GM12892 (cell line): ENCODE measurements at places on chromosomes 7 and 10.

DNA sequence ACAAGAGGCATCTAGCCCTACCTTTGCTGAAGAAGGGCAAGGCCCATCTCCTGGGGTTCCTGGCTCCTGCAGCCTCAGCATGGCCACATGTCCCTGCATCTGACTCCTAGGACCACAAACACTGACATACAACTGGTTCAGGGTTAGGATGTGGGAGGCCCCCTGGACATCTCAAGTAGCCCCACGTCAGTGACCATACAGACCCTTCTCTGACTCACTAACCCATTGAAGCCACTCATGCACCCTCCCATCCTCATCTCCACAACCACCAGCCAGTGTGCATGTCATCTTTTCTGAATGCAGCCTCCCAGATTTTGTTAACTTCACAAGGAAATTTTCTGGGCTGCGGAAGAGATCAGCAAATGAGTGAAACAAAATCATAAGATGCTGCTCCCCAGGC, 18.2 kb downstream of the TMEM176B start:
- DNase-seq, result no peak

GRCh38 chr7:82594665-82595064, 151.1 kb upstream of the CACNA2D1 start:
- no peak for DNase-seq

DNA sequence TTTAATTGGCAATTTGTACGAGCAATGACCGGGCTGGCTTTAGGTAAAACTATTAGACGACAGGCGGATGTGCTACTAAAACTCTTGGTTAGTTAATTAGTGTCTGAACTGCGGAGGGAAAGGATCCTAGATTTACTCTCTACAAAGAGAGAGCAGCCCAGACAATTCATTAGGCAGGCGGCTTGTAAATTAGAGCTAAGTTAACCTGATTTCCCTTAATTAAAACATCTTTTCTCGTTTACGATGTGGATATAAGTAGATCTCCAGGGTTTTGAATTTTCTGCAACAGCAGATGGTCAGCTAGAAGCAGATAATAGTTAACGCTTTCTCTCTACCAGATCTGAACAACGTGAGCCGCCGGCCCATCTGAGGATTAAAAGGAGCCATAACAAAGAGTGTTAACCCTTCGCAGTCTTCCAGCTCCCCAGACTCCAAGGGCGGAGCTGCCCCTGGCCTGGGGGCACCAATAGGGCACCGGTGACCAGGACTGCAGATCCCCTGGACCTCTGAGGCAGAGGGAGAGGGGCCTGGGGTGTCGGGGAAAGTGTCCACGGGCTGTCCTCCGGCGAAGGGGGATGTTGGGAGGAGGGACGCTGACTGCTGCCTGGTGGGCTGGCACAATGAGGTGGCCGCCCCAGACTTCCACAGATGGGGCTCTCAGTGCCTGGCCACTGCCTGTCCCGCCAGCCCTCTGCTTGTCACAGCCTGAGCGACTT, 6.3 kb upstream of the UNCX start:
- DNase-seq, result no peak

DNA sequence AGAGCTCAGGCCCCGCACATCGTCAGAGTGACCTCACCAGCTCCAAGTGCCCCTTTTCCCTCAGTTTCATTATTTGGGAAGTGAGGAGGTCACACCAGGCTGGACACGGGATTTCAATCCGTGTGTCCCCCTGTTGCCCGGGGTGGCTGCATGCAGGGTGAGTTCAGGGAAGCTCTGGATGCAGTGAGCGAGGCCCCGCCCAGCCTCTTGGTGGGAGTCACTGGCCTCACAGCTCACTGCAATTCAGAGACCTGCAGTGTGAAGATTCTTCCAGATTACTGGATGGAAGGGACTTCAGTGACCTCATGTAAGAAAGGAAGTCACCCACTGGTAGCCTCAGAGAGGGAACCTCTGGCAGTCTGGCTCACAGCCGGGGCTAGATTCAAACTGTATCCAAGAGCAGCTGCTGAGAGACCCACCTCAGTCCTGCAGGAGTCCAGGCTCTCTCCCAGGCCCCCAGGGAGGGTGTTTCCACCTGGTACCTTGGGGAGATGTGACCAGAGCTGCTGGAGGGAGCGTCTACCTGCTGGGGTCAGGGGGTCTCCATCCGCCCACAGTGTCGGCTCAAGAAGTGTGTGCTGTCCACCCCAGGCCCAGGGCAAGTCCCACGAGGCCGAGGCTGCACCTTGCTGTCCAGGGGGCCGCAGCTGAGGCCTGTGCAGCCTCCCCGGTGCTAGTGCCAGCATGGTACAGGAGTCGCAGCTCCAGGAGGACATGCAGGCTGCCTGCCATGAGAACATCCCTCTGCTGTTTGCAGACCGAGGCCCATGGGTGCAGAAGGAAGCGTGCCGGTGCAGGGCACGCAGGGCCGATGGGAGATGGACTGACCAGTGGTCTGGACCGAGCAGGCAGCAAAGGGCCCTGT, 54.4 kb downstream of the MGMT start:
- DNase-seq, result no peak

GRCh38 chr7:140364819-140365218, 33.5 kb downstream of the SLC37A3 start:
- no peak for DNase-seq

- no peak for DNase-seq
Measured at GRCh38 chr10:88725798-88726197, 19.7 kb downstream of the LIPK start.

- DNase-seq, result no peak
Measured at GRCh38 chr10:78787125-78787524, 281.6 kb upstream of the ZMIZ1 start.

DNA sequence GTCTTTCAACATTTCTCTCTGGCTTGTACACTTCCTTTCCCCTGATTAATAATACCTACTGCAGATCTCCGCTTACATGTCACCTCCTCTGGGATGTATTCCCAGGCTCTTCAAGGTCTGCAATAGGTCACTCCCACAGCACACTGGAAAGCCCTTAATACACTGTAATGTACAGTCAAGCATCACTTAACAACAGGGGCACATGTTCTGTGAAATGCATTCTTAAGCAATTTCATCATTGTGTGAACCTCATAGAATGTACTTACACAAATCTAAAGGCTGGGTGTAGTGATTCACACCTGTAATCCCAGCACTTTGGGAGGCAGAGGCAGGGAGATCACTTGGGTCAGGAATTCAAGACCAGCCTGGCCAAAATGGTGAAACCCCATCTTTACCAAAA, 1.9 kb downstream of the COX15 start:
- no peak for DNase-seq

DNA sequence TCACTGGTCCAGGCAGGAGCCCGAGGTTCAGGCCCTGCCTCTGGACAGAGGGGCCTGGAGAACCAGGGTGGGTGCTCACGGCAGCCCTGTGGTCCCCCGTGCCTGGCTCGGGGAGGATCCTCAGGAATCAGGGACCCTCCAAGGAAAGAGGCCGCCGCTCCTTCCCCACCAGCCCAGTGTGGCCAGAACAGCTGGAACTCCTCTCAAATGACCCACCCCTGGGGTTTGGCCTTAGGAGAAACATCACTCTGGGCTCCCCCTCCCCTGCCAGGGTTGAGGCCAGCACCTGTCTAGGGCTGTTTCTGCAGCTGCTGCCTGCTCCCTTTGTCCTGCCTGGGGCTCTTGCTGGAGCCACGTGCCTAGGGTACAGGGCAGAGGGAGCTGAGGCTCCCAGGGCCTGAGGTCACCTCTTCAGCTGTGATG, 161.0 kb downstream of the RNF216 start:
- DNase-seq, result no peak

- DNase-seq, result no peak
Measured at GRCh38 chr10:33099748-33100147, 141.7 kb upstream of the ITGB1 start.

GRCh38 chr7:96993094-96993865, 12.1 kb upstream of the DLX6 start:
- no peak for DNase-seq

DNA sequence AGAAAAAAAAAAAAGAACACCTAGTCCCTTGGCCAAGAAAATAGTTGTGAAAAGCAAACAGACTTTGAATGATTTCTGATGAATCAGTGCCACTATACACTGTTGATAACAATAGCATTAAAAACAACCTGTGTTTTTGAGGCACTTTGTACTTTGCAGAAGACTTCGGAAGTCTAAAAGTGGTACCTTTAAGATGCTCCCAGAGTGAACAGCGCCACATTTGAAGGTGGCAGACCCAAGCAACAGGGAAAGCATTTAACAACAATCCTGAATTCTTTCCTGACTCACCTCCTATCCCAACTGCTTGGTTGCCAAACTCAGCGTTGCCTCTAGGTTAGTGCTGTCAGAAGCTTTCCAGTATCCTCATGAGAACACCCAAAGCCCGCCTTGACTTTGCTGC, 102.5 kb upstream of the CCDC6 start:
- no peak for DNase-seq

DNA sequence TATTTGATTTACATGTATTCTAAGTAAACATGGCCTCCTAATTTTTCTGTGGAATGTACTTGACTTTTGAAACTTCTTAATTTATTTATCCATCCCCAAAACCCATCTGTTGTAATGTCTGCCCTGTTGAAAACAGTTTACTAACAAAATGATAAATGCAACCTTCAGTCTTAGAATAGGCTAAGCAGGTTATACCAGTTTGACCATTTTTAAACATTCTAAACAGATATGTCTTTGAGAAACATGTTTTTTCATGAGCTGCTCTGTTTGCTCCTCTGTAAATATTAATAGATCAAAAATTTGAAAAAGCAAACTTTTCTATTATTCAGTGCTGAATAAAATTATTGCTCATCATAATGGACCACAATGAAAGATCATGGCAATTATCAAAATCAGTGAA, 33.4 kb upstream of the NRBF2 start:
- no peak for DNase-seq

GRCh38 chr7:39433550-39433949, 132.7 kb upstream of the YAE1 start:
- DNase-seq, result no peak

DNA sequence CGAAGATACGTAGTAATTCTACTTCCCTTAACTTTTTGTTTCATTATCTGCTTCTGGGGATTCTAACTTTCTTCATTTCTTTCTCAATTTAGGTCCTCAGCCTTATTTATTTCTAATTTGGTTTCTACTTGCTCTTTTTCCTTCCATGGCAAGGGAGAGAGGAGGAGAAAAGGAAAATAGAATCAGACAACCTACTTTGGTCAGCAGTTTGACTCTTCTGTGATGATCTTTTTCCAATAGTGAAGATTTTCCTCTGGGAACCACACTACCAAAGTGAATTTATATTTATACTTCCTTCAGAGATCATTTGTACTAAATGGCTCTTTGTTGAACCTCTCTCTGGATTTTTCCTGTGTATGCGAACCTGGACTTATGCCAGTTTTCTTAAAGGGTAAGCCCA, 90.2 kb downstream of the TMEM26 start:
- DNase-seq, result no peak

DNA sequence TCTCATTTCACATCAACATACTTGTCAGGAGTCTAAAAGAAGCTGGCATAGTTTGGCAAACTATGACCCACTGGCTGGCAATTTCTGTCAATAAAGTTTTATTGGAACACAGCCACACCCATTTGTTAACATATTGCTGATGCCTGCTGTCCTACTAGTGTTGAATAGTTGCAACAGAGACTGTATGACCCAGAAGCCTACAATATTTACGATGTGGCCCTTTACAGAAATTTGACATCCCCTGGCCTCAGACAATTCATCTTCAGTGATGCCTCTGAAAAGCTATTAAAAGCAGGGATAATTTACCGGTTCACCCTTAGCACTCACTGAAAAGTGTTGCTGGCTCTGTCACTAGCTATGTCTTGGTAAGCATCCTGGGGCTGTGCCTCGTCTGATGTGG, 155.2 kb downstream of the ARID5B start:
- no peak for DNase-seq

- DNase-seq, result peak; percentile 12
Measured at GRCh38 chr10:114458955-114459354, 54.7 kb upstream of the AFAP1L2 start.

DNA sequence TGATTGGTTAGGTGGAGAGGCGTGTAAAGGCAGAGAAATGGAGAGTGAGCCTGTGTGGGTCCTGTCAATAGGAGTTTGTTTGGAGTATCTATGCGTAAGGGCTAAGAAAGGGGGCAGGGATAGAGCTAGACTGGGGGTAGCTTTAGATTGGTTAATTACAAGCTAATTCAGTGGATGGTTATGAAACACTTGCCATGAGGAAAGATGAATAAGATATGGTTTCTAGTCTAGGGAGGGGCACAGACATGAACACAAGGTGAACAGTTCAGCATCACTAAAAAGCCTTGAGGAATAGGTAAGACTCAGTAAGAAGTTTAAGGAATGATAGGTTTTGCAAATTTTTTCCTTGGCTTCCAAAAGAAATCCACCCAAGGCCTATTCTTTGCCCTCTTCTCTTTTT, 50.6 kb downstream of the PLPP4 start:
- DNase-seq, result no peak

DNA sequence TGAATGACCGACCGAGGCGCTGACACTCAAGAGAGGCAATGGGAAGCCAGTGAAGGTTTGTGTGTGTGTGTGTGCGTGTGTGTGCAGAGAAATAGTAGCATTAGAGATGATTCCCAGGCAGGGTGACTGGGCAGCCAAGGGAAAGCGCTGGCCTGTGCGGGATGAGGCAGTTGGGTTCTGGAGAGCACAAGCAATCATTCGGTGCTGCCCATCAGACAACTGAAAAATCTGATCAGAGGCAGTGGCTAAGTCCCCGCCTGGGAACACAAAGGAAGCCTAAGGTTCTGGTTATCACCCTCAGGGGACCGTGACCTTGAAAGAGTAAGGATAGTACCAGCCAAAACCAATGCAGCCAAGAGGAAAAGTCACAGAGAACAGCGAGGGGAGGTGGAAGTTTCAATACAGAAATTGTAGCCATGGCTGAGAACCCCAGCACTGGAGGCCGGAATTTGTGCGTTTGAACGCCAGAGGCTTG, 868 bp upstream of the PDCD4 start:
- no peak for DNase-seq

DNA sequence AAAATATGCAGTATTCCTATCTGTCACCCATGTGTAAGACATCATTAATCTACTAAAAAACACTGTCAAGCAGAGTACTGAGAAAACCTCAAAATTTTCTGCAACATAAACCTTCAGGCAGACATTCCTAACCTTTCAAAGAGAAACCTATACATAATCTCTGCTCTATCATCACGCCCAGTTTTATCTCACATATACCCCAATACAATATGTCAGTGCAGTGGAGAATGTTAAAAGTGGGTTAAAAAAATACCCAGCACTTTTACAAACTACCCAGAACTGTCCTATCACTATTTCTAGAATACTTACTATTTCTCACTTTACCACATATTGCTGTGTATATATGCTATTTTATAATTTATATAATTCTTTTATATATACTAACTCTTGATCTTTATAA, 922.0 kb upstream of the SORCS1 start:
- DNase-seq, result no peak

- no peak for DNase-seq
Measured at GRCh38 chr10:60848680-60849079, 70.4 kb downstream of the CDK1 start.

- DNase-seq, result no peak
Measured at GRCh38 chr10:31647861-31648260, 280.8 kb downstream of the ARHGAP12 start.

- DNase-seq, result no peak
Measured at GRCh38 chr10:47264797-47265281, 35.2 kb upstream of the GDF10 start.

- DNase-seq, result no peak
Measured at GRCh38 chr10:100683545-100684300, 61.7 kb upstream of the PAX2 start.
